Hematopoietic multipotent progenitor cell treated with erythropoietin and hydrocortisone succinate and interleukin-3 and kit ligand, for 17 days (in vitro differentiated cells): ENCODE measurements at places on chromosomes 11 and 22.

DNA sequence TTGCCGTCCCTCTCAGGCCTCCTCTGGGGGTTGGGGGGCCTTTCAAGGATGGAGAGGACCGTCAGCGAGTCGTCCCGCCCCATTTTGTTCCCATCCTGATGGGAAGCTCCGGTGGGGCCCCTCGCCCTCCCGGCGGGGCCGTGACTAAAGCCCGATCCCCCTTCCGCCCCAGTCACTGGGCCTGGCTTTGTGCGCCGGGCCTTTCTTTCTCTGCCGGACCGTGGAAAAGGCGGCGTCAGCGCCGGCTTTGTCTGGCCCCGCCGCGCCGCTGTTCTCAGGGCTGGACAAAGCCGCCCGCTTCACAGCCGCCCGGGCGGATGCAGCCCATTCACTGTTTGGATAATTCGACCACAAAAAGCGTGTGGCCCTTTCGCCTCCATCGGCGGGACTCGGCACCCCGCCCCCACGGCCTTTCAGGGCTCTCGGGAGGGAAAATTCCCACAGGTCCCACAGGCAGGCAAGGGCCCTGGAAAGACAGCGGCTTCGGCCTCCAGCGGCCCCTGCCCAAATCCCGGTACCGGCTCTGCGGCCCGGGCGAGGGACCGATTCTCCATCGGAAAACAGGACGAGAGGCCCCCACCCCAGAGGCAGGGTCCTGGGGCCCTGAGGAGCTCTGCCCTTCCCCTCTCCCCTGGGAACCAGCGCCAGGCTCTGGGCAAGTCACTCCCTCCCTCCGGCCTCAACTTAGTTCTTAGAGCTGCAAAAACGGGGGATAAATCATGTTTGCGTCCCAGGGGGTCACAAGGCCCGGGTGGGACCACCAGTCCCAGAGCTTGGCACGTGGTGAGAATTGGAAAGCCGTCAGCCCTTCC, 87.2 kb downstream of the WNT7B start:
- no peak for DNase-seq

DNA sequence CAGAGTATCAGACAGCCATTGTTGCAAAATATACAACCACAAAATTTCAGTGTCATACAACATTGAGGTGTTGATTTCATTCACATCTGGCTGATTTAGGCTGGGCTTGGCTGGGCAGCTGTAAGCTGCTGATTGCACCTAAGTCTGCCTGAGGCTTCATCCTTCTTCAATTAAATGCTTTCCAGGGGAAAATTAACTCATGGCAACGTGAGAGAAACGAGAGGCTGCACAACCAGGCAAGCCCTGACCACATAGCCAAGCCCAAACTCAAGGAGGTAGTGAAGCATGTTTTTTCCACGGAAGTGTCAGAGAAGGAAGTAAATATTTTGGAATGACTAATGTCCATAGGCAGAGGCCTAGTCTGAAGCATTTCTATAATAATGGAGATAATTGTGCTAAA, 273.8 kb upstream of the ZC3H12C start:
- DNase-seq, result no peak

DNA sequence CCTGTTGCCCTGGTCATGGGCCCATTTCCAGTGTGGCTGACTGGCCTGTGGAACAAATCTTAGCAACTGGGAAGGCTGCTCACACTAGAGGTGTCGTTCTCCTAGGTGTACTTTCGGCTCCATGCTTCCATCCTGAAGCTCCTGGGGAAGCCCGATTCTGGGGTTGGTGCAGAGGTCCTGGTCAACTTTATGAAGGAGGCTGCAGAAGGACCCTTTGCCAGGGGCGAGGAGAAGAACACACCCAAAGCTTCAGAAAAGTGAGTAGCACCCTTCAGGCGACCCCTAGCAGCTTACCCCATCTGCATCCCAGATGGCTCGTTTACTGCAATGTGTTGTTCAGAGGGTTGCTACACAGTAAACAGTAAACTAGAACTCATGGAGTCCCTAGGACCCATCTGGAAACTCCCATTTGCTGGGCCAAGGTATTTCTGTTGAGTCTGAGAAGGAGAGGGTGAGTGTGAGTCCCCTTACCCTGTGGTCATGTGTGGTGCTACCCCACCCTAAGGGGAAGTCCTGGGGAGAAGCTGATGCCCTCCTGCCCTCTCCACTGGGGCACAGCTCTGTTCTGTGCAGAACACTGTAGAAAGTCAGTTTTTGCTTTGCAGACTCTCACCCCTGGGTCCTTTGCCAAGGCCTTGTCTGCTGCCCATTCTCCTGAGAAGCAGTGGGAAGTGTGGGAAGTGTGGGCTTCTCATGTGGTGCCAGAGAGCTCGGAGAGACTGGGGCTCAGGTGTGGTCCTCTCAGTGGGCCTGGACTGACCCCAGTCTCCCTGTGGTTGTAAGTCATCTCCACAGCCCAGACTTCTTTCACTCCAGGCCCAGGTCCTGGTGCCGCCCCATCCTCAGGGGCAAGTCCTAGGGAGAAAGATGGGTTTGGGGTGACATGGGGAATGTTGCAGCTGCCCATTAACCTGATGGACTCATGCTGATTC, 85.0 kb downstream of the CABIN1 start:
- no peak for DNase-seq

DNA sequence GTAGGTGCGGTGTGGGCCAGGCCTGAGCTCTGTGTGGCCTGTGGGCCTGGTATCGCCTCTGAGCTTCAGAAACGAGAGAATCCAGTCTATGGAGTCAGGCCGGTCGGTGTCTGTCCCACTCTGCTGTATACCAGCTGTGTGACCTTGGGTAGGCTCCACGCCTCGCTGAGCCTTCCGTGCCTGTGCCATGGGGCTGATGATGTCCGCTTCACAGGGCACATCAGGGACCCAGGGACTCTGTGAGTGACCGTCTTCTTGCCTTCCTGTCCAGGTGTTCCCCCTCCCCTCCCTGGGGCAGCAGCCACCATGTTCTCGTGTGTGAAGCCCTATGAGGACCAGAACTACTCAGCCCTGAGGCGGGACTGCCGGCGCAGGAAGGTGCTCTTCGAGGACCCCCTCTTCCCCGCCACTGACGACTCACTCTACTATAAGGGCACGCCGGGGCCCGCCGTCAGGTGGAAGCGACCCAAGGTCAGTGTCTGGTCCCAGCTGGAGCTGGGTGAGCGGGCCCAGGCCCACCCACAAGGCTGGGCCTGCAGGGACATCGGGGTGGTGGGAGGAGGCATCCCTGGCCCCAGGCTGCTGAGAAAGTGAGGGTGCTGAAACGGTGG, 17.9 kb downstream of the CAPN5 start:
- no peak for DNase-seq

- DNase-seq, result no peak
These were observed 11.5 kb upstream of the VPREB1 start for GRCh38 chr22:22233081-22233480.

DNA sequence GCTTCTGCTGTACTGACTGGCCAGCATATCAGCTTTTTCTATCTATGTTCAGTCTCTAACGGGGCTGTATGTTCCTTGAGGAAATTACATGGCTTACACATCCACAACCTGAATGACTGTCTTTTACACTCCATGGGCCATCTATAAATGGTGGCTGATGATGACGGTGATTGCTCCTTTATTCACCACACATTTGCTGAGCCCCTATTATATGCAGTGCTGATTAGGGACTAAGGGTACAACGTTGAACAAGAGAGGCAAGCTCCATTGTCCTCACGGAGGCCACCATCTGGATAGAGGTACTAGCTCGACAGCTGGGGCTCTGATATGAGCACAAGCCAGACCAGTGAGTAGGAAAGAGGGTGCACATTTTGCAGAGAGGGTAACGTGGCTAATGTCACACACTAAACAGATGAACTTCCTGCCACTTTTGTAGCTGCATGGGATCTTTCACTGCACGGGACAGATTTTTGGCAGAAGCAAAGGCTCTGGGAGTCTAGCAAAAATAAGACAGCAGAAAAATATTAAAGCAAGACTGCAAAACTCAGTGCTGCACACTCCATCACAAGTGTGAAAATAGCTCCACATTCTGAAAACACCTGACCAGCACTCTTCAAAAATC, 30.6 kb downstream of the DRD2 start:
- DNase-seq, result no peak

GRCh38 chr11:118640332-118641154, 33.1 kb downstream of the PHLDB1 start:
- DNase-seq, result no peak

GRCh38 chr11:68044145-68044813, 5.5 kb downstream of the TCIRG1 start:
- DNase-seq, result no peak

DNA sequence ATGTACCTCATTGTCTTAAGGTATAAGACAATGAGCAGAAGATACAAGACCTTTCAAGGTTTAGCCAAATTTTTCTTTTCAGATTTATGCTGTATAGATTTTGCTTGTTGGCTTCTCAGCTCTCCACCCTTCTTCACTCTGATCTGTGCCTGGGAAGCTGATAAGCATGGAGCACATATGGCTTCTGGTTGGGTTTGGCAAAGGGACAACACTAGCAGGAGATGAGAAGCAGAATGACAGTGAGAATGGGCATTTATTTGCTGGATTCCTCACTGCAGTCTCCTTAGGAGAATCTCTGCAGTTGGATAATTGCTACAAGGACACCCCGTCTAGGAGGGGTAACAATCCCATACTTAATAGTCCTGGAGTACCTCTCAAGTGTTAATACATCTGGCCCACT, 474.8 kb upstream of the CCDC90B start:
- DNase-seq, result no peak

DNA sequence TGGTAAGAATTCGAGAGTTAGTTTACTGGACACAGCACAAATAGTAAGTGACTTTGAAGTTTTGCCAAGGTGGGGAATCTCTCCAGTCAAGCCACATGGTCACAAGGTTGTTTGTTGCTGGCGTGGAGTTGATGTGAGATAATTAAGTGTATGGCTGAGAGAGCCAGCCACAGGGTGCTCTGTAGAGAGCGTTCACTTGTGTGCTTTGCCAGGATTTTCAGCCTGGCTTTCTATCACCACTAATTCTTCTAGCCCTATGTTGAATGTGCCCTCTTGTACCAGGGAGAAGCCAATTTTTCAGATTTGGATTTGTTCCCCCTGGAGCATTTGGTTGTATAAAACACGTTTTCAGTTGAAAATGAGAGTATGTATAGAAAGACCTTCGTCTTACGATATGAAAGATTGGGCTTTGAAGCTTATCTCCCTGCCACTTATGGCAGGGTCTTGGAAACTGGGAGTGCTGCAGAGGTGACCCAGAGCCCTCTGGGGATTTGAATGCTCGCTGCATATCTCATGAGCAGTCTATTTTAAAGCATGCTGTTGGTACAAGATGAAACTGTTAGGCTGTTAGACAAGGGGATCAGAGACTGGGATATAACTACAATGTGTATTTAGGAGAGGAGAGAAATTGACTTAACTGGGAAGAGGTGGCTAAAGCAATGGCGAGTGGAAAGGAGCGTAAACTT, 28.6 kb downstream of the CSRP3 start:
- no peak for DNase-seq

GRCh38 chr11:44747316-44747715, 20.6 kb downstream of the TSPAN18 start:
- DNase-seq, result no peak

GRCh38 chr11:44475114-44475686, 90.3 kb upstream of the CD82 start:
- no peak for DNase-seq

GRCh38 chr11:120257346-120257745, 17.4 kb downstream of the POU2F3 start:
- DNase-seq, result no peak

DNA sequence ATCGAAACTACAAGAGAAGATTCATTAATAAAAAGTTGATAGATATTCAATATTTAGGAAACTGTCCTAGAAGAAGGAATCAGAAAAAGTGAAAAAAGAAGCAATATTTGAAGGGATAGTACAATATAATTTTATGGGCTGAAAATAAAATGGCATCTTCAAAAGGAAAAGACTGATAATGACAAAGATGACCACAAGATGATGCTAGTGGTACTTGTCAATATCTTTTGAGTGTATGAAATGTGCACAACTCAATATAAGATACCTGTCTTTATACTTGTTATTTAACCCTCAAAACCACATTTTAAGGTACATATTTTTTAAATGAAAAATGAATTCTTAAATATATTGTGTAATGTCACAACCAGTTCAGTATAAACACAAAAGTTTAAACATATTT, 1059.6 kb upstream of the RAG2 start:
- no peak for DNase-seq

DNA sequence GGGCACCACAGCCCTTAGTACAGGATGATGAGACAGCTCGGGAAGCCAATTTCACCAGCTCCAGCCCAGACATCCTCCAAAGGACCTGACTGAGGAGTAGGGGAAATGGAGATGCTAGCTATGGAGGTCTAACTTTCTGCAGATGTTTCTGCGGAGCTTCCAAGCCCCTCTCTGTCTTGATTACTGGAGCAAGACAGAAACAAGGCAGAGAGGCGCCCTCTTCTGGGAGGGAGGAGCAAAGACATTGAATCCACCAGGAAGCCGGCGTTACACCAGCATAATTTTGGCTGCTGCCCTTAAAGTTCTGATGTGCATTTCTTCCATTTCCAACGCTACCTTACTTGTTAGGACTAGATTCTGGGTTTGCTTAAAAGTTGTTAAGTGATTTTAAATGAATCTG, 107.3 kb upstream of the HSD17B12 start:
- DNase-seq, result no peak

DNA sequence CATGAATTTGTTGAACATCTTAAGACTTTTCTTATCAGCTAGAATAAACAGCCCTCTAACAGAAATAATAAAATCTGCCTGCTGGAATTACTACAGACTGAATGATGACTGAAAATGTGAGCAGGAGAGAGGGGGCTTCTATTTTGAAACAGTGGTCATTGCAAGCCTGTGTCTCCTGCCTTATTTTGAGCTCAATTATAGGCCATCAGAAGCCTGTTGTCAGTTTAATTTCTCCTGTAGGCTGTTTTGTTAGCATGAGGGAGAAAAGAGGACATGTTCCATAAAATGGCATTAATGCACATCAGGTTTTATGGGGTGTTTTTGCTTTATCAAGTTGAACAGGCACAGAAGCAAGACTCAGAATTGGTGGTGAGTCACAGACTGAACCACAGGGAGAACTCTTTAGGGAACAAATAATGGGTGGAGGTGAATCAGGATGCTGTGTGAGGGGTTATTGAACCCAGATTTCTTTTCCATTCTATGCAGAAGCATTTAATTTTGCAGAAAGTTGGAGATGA, 129.1 kb downstream of the PARVA start:
- DNase-seq, result no peak

DNA sequence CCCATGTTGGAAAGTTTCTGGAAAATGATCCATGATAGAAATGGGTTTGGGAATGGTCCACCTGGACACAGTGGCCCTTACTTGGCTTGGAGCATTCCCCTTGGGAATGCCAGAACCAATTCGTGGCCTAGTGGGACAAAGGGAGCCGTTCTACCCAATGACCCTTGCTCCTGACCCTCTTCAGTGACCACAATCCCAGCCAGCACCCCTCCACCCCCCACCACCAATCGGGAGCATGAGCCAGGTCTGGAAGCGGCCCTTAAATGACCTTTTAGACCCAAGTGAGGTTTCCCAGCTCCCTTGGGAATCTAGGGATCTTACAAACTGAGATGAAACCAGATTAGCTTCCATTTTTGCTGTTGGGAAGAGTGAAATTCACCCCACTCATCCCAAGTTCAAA, 51.3 kb upstream of the CDON start:
- no peak for DNase-seq
